Fibroblast of pulmonary artery (primary cell): ENCODE measurements at places on chromosomes 6 and 20.

GRCh38 chr6:68069921-68070710 lies 565.0 kb upstream of the ADGRB3 start:
- no peak for DNase-seq

- DNase-seq, result no peak
These were observed 6.7 kb upstream of the LAMP5 start for GRCh38 chr20:9507544-9508239.

DNA sequence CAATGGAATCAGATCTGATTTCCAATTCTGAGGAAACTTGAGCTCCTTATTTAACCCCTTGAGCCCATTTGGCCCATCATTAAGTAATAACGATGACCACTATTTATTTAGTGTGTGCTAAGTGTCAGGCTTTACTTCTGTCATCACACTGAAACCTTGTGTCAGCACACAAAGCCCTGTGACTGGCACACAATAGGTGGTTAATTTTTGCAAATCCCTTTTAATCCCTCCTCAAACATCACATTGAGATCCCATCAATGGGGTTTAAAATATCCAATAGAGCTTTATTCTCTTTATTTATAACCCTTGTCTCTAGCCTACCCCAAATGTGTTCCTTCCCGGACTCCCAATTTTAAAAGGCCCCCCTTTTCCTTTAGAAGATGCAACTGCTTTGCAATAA lies 656.8 kb upstream of the CHD6 start:
- no peak for DNase-seq

GRCh38 chr6:44304282-44305199 lies 8.6 kb downstream of the AARS2 start:
- DNase-seq, result peak; percentile 52

GRCh38 chr20:3973705-3974104 lies 41.7 kb downstream of the RNF24 start:
- no peak for DNase-seq

DNA sequence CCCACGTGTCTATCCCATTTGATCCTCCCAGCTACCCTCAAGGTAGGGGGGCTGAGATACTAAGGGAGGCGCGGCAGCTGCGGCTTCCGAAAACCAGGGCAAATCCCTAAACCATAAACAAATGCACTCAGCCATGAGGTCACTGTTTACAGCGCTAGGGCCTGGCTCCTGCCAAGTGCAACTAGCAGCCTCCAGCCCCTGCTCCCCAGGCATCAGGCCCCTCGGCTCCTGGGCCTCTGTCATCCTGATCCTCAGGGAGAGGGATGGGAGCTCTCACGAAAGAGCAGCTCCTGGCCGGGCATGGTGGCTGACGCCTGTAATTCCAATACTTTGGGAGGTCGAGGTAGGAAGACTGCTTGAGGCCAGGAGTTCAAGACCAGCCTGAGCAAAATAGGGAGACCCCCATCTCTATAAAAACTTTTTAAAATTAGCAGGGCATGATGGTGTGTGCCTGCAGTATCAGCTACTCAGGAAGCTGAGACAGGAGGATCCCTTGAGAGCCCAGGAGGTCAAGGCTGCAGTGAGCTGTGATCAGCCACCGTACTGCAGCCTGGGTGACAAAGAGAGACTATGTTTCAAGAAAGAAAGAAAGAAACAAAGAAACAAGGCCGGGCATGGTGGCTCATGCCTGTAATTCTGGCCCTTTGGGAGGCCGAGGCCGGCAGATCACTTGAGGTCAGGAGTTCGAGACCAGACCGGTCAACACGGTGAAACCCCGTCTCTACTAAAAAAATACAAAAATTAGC lies 42.5 kb upstream of the TLDC2 start:
- no peak for DNase-seq

- DNase-seq, result no peak
These were observed 17.8 kb upstream of the GSTA5 start for GRCh38 chr6:52858416-52858815.

GRCh38 chr6:151999194-151999593 lies 191.7 kb downstream of the ESR1 start:
- DNase-seq, result no peak

DNA sequence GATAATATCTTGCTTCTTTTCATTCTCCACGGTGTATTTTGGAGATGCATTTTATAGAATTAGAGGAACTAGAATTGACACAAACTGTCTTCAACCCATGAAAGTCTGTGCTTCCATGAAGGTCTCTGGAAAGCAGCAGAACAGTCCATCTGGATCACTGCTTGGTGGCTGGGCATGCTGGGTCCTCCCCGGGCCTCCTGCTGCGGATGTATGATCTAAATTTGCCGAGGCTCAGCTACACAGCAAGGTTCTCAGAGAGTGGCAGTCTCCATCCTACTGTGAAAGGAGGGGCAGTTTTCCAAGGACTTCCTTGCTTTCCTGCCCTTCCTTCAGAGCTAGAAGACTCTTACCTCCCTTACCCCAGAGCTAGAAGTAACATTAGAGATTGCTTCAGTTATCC lies 15.1 kb downstream of the PKIG start:
- no peak for DNase-seq

DNA sequence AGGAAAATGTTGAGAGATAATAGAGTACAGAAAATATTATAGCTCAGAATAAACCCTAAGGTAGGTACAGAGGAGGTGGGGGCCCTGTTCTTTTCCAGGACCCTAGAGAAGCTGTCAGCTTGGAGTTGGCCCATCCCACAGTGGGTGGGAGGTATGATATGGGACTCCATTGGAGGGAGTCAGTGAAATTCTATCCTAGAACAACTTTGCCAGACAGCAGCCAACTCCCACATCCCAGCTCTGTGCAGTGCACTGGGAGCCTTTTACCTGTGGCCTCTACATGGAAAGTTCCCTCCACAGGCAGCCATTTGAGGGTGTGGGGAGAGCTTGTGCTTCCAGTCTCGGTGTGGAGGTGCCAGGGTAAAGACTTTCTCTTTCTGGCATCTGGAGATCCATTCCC lies 36.8 kb upstream of the CLIC5 start:
- DNase-seq, result no peak

- no peak for DNase-seq
These were observed 401 bp upstream of the PHF3 start for GRCh38 chr6:63635215-63635587.

GRCh38 chr6:12068899-12069557 lies 56.9 kb downstream of the HIVEP1 start:
- no peak for DNase-seq

DNA sequence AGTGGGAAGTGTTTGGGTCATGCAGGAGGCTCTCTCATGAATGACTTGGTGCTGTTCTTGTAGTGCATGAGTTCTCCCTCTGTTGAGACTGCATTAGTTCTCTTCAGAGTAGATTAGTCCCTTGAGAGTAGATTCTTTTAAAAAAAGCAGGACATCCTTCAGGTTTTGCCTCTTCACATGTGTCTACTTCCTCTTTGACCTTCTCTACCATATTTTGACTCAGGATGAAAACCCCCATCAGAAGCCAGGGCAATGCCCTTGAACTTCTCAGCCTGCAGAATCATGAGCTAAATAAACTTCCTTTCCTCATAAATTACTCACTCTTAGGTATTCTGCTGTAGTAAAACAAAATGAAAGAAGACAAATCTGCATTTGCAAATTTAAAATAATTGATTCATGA lies 170.3 kb downstream of the CD109 start:
- DNase-seq, result no peak

DNA sequence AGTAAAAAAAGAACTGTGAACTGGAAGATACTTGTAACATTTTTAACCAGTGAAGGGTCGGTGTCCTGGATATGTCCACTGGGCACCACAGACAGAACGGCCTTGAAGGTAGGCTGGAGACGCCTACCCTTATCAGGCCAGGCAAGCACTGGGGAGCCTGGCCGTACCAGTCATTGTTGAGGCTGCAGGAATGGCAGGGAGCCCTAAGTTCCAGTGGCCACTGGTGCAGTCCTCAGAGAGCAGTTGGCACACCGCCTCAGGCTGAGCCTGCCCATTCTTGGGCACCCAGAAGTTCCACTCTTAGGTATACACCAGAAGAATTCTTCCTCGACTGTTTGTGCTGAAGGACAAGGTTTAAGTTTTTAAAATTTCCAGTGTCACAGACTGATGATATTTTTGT lies 20.5 kb downstream of the DNAJC5 start:
- no peak for DNase-seq

GRCh38 chr6:137080711-137081110 lies 35.9 kb upstream of the IL20RA start:
- no peak for DNase-seq

- peak; percentile 62 for DNase-seq
These were observed 68.0 kb downstream of the PLAGL1 start for GRCh38 chr6:143940011-143940597.

GRCh38 chr6:117555882-117556498 lies 46.3 kb downstream of the GOPC start:
- peak; percentile 61 for DNase-seq
